ENCODE measurements at places on chromosomes 6 and 20.

- no peak for DNase-seq
Observed at GRCh38 chr6:79215213-79215824, 19.2 kb downstream of the HMGN3 start.

GRCh38 chr20:24723647-24724352, 225.3 kb upstream of the CST7 start:
- no peak for DNase-seq

DNA sequence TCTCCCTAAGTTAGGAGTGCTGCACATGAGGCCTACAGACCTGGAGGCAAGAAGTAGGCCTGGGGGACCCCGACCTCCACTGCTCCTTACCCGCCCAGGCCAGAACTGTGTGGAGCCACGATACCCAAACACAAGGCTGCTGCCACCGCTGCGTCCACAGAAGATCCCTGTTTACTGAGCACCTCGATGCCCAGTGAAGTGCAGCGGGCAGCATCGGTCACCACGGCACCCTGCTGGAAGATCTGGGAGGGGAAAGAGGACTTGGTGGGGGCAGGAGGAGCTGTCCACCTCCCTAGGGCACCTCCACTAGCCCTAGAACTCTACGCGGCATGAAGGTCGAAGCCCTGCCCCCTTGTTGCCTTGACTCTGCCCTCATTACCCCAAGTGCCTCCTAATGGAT, 9.9 kb downstream of the GGT7 start:
- no peak for DNase-seq

DNA sequence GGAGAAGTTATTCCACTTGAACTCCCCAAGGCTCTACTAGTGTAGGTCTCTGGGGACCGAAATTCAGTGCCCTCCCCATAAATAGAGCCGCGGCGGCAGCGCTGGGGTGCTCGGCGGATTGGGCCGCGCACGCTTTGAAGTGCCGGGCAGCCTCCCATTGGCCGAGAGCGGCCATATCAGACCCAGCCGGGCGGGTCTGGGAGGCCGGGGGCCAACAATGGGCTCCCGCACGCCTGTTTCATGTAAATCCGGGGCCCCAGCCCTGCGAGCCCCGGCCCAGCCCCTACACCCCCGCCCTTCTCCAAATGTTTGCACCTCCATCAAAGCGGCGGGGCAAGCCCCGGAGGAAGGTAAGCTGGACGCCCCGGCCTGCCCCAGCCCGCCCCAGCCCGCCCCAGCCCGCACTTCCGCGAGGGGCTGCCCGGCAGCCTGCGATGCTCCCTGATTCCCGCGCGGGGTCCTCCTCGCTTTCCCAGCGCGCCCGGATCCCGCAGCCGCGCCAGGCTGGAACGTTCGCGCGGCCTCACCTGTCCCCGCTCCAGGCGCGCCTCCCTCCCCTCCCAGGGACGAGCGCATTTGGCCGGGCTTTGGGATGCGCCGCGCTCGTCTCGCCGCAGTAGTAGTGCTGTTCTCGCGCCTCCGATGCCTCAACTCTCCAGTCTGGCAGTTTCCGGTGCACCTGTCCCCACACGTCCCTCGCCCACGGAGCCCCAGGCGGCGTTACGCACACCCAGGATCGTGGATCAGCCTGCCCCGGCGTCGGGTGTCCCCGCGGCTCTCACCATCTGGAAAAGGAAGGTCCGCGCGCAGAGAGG, at the start of gene TBXT:
Gene TBXT, minus strand, starts transcription at position 51 of the 815 bp plus-strand sequence. CDS start 260 bp downstream, outside the sequence.
- no peak for DNase-seq

DNA sequence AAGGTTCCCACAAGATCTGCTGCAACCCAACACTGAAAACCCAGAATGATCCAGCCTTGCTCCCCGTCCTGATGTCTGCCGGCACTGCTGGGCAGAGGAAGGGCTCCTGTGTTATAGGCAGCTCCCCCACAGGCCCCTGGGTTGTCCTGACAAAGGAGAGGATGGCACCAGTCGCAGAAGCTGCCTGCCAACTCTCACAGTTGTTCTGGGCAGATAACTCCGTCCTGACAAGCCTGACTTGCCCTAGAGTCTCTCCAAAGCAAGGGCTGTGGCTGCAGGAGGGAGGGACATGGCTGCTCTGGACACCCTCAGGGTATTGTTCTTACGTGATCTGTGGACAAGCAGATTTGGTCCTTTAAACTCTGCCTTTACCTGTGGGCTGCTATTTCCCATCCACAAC, 243.8 kb downstream of the CDH26 start:
- peak; percentile 23 for DNase-seq

All from NCI-H446 (cell line).